ENCODE measurements at places on chromosomes 11 and 22. TPM values are rescaled to one million over a fixed set of nuclear protein-coding genes. Genes with fewer than 3 reads are reported as not detected.

The LARGE2 gene
- 4.1 TPM for total RNA-seq

GRCh38 chr22:37965940-37966664, 12.6 kb downstream of the POLR2F start:
- DNase-seq = no peak
- H3K4me3 ChIP-seq = no peak overlapping the region
- no peak overlapping the region for H3K27ac ChIP-seq
- no peaks in the 10 kb centered on the region for H3K27me3 ChIP-seq
- H3K4me1 ChIP-seq = no peaks in the 10 kb centered on the region

DNA sequence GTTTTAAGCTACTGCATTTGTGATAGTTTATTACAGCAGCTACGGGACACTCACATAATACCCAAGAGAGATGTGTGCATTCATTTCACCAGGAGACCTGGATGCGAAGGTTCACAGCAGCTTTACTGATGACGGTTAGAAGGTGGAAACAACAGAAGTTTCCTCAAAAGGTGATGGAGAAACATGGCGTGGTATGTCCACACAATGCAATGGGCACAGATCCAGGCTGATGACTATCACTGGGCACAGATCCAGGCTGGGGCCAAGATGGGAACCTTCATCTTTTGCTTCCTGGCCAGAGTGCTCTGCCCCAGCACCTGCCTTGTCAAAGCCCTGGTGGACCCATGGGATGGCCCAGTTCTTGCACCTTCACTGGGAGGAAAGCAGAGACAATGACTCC, 30.6 kb upstream of the RFPL3 start:
- H3K27me3 ChIP-seq = no peaks in the 10 kb centered on the region
- H3K4me3 ChIP-seq = no peak overlapping the region
- no peak overlapping the region for H3K27ac ChIP-seq

GRCh38 chr11:67213178-67213621, 53.1 kb upstream of the GRK2 start:
- H3K4me3 ChIP-seq = no peak overlapping the region
- DNase-seq = no peak
- no peaks in the 10 kb centered on the region for H3K27me3 ChIP-seq
- H3K27ac ChIP-seq = no peak overlapping the region

DNA sequence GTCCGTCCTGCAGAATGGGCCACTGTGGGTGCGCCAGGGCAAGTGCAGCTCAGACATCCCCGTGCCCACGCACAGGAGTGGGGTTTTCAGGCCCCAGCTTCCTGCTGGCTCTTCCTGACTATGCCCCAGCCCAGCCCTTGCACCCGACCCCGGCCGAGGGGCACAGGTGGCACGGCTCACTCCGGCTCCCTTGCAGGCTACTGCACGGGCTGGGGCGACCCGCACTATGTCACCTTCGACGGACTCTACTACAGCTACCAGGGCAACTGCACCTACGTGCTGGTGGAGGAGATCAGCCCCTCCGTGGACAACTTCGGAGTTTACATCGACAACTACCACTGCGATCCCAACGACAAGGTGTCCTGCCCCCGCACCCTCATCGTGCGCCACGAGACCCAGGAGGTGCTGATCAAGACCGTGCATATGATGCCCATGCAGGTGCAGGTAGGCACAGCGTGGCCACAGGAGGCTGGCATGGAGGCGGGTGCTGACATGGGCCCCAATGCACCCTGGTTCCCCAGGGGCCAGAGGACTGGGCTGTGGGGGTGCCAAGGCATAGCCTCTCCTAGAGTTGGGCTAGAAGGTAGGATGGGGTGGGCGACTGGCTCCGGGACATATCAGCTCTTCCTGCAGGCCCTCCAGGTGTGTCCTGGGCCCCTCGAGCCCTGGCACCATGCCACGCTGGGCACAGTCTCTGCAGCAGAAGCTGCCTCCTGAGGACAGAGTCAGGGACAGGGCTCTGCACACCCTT, 27.7 kb downstream of the MUC2 start:
- H3K4me3 ChIP-seq = no peak overlapping the region
- H3K27me3 ChIP-seq = no peaks in the 10 kb centered on the region

DNA sequence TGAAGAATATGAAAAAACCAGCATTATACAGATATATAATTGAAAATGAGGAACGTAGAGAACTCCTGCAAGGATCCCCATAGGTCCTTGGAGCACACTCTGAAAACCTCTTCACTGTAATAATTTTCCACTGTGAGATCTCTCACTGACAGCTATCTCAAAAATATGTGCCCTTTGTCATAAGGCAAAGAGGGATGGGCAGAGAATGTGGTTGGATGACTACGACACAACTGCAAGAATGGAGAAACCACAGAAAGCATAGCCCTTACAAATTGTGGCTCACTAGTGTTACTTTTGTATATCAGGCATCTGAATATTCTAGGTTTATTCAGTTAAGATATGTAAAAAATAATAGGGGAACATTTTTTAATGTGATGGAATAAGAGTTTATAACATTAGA, 7.9 kb upstream of the CTSC start:
- no peaks in the 10 kb centered on the region for H3K36me3 ChIP-seq
- no peaks in the 10 kb centered on the region for H3K4me1 ChIP-seq
